ENCODE measurements at places on chromosomes 3 and 15. TPM values are rescaled to one million over a fixed set of nuclear protein-coding genes. Genes with fewer than 3 reads are reported as not detected.

The HYAL1 gene
- 2.8 TPM for total RNA-seq

The SPATA12 gene
- not detected for total RNA-seq

The HDGFL3 gene
- total RNA-seq: 25.3 TPM

The IRAK2 gene
- 2.9 TPM for total RNA-seq

The HLTF gene
- 22.2 TPM for total RNA-seq

Measured in myometrial cell (primary cell).